ENCODE measurements at places on chromosomes 11 and 22.

DNA sequence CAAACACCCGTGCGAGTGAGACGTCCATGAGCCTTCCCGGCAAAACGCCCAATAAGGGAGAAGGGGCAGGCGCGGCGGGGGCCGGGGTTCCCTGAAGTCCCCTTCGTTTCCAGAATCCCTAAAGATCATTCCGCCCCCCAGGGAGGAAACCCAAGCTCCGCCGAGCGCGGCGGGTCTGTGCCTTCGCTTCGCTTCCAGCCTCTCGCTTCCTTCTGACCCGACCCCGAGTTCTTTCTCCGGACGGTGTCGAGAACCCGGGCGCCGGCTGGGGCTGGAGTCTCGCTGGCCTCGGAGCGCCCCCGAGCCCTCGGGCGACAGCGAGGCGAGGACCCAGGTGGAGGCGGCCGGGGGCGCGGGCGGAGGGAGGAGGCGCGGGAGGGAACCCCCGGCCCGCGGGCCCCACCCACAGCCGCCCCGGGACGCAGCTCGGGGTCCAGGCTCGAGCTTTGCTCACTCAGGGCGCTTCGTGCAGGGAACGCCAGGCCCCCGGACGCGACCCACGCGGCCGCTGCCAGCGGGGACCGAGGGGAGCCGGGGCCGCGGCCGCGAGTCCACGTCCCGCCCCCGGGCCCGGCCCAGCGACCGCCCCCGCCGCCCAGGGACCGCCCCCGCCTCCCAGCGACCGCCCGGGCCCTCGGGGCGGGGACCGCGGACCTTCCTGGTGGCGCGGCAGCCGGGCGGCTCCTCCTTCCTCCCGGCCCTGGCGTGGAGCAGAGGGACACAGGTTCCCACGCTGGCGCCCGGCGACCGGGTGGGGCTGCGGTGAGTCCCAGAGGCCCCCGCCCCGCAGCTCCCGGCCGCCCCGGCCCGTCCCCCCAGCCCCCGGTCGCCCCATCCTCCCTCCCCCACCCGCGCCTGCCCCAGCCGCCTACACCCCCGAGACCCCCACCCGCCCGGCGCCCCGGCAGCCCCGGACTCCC, at the start of gene PGGHG:
Gene PGGHG, plus strand, starts transcription at position 649 of the 920 bp plus-strand sequence. CDS start 691 bp downstream, outside the sequence.
- DNase-seq: no peak

DNA sequence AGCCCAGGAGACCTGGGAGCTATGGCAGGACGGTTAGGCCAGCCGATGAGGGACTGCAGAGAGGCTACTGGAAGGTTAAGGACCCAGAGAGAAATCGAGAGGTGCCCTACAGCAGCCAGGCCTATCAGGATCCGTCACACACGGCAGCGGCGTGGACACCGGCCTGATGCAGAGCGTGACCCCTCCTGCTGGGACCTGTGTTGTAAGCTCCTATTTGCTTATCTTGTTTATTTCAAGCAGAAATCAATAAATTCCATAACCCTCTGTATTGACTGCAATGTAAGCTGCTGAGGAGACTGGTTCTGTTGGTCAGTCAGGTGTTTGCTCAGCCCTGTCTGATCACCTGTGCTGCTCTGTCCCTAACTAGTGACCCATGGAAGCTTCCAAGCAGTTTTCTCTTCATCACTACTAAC, 39.9 kb downstream of the PPP2R1B start:
- DNase-seq: no peak

- DNase-seq: no peak
Observed at GRCh38 chr11:61555051-61555969, 25.6 kb downstream of the SYT7 start.

DNA sequence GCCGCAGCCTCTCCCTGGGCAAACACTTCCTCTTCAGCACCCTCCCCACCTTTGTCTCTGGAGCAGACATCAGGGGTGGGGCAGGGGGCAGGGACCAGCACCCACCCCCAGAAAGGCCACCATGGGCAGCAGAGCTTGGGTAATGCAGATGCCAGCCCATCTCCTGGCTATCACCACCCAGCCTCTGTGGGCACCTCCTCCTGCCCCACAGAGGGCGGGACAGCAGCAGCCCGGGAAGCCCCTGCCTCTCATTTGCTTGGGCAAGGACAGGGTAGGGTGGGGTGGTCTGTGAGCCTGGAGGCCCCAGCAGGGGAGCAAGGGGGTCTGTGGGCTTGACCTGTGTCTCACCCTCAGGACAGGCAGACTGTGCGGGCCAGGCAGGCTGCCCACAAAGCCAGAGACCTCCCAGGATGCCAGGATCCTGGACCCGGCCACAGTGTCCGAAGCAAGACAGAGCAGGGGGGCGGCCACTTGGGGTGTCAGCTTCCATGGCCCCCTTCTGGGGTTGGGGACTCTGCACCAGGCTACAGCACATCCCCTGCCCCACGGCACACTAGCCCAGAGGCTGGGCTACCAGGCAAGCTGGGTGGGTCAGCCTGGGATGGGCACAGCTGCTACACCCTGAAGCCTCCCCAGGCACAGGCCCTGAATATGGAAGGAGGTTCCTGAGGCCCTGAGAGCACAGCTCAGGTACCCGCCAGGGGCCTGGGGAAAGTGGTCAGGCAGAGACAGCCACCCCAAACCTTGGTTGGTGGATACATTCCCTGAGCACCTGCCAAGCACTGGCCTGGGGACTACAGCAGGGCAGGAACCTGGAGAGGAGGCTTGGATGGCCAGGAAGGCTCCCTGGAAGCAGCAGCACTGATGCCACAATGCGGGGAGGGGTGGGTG, 4.5 kb downstream of the RNH1 start:
- no peak for DNase-seq
